ENCODE measurements at places on chromosomes 13 and 19.
A peak's percentile ranks its signal among the peaks of the same experiment; 100 is the strongest.

DNA sequence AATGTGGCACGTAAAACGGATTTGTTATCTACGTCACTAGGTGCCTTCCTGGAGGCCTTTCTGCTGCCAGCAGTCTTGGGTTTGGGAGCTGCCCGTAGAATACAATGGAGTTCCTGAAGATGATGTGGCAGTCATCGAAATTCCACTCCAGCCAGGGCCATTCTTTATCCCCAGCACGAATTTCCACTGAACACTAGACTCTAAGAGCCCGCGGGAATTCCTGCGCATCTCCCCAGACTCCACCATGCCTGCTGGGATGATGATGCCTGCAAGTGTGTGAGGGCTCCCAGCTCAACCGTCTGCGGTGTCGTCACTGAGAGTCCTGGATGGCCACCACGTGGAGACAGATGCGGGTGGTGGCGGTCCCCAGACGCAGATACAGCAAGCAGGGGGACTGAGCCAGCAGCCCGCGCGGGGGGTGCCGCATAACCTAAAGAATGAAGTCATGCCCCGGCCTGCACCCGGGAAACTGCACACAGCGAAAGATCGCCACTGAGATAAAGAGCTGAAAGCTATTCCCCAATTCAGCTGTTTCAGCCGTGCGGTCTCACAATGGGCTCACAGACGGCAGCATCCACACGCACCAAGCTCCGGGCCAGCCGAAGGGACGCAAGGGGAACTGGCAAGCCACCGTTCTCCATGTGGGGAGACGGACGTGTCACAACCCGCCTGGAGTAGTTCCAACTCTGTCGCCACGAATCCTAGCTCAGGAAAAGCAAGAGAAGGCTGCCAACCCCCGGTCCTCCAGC lies 41.1 kb downstream of the COL4A1 start:
- no peak for DNase-seq

DNA sequence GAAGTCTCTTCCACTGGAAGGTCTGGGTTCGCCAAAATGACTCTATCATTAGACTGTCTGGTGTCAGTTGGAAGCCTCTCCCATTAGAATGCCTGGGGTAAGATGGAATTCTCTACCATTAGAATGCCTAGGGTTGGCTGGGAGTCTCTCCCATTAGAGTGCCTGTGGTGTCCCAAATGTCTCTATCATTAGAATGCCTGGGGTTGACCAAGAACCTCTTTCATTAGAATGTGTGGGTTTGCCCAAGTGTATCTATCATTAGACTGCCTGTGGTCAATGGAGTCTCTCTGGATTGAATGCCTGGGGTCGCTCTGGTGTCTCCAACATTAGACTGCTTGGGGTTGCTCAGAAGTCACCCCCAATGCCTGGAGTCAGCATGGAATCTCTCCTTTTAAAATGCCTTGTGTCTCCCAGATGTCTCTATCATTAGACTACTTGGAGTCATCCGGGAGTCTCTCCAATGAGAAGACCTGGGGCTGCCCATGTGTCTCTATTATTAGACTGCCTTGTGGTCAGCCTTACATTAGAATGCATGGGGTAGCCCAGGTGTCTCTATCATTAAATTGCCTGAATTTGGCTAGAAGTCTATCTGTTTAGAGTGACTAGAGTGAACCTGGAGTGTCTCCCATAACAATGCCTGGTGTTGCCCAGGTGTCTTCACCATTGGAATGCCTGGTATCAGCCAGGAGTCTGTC lies 1518.4 kb downstream of the UQCRFS1 start:
- no peak for DNase-seq

- peak; percentile 72 for DNase-seq
Measured at GRCh38 chr19:2711172-2711874, 8.8 kb upstream of the GNG7 start.

DNA sequence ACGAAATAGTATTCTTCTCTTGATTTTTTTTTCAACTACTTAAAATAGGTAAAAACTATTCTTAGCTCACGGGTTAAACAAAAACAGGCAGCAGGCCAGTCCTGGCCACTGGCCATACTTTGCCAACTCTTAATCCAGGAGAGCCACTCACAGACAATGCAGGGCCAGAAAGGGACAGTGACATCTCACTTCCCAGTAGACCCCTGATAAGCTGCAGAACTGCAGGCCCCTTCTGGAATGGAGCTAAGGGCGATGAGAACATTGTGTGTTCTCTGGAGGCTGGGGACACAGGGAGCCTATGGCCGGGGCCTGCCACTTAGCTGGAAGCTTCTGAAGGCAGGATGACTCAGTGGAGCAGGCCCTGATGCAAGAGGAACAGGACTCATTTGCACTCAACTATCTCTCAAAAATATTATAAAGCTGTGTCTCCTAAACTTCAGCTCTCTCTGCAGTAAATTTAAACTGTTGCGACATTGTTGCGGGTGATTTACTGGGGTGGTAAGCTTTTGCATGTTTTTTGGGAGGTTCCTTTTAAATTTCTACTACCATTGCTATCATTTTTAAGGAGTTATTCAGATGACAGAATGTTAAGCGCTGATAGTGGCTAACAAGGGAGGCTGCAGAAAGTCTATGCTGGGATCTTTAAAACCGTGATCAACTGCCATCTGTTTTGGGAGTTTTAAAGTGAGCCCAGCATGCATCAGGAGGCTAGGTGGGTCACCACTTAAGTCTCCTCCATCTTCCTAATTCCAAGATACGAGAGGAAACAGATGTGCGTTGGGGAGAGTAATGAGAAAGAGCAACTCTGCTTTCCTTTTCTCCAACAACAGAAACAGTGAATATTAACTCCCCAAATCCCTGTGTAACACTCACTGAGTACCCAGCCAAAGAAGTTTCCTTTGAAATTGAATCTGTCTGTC lies 33.2 kb upstream of the KATNAL1 start:
- peak; percentile 54 for DNase-seq

GRCh38 chr19:1060689-1061088 lies 6.3 kb upstream of the ARHGAP45 start:
- no peak for DNase-seq

GRCh38 chr13:70622796-70623195 lies 514.5 kb upstream of the KLHL1 start:
- no peak for DNase-seq

GRCh38 chr13:23922005-23922932 lies 25.0 kb upstream of the C1QTNF9B start:
- DNase-seq: peak; percentile 27

DNA sequence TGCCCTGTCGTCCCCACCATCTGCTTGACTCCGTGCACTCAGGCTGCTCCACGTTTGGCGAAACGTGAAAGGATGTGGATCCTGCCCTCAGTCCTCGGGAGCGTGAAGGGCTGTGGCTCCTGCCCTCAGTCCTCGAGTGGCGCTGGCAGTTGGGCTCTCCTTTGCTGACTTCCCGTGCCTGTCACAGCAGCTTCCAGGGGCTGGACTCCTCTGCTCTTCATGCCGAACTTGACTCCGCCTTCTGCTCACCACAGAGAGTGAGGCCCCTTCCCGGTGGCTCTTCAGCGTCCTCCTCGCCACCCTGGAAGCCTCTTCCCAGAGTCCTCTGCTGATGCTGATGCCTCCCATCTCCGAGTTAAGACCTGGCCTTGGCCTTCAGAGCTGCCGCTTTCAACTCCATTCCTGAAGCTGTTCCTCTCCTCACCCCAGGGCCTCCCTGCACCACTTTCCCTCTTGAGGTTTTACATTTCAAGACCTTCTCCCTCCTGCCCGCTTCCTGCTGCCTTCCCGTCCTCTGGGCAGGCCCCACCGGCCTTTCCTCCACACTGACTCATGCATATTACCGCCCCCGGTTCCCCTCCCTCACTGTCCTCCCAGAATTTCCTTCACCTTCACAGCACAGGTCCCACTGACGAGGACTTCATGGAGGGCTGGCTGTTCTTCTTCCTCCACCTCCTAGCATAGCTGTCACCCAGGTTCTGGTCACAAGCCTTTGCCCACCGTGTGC lies 111.7 kb downstream of the SHISA2 start:
- peak; percentile 25 for DNase-seq

DNA sequence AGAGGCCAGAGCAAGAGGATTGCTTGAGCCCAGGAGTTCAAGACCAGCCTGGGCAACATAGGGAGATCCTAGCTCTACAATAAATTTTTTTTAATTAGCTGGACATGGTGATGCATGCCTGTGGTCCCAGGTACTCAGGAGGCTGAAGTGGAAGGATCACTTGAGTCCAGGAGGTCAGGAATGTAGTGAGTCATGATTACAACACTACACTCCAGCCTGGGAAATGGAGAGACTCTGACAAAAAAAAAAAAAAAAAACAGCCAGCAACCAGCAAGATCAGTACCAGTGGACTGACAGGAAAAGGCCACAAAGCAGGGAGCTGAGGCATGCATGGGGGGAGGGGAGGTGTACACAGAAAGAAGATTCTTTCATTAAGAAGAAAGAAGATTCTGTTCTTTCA lies 52.7 kb upstream of the RFXAP start:
- DNase-seq: peak; percentile 35

DNA sequence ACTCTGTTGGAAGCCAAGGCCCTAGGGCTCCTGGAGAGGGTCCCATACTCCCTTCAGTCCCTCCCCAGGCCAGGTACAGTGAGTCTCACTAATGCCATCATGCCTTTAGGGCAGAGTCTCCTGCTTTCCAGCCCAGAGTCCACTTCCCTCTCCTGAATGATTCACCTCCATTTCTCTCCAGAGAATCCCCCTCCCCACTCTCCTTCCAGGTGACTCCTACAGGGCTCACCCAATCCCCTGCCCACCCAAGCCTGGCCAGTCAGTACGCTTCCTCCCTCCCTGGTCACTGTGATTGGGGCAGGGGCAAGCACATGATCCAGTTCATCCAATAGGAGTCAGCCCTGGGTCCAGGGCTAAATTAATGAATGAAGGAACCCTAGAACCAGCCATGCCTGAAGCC lies 35.0 kb upstream of the PNMA8B start:
- DNase-seq: peak; percentile 44

- no peak for DNase-seq
Measured at GRCh38 chr13:79803989-79804388, 323.0 kb downstream of the NDFIP2 start.

- DNase-seq: peak; percentile 4
Measured at GRCh38 chr13:66665991-66666390, 564.1 kb downstream of the PCDH9 start.

DNA sequence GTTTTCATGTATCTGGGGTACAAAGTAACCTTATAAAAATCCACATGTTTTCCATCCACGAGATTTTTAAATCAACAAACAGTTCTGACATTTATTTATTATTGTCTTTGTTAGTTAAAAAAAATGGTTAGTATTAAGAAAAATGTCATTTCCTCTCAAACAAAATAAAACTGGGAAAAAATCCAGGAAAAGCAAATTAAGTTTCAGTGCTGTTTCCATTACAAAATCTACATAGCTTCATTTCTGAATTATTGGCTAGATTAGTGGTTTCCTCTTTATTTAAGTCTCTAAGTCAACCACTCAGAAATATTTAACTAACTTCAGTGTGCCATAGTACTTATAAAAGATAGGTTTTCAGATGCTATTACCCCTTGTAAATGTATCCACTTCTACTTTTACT lies 49.1 kb downstream of the MZT1 start:
- no peak for DNase-seq

- peak; percentile 88 for DNase-seq
Measured at GRCh38 chr13:23618341-23618740, 48.1 kb downstream of the TNFRSF19 start.

DNA sequence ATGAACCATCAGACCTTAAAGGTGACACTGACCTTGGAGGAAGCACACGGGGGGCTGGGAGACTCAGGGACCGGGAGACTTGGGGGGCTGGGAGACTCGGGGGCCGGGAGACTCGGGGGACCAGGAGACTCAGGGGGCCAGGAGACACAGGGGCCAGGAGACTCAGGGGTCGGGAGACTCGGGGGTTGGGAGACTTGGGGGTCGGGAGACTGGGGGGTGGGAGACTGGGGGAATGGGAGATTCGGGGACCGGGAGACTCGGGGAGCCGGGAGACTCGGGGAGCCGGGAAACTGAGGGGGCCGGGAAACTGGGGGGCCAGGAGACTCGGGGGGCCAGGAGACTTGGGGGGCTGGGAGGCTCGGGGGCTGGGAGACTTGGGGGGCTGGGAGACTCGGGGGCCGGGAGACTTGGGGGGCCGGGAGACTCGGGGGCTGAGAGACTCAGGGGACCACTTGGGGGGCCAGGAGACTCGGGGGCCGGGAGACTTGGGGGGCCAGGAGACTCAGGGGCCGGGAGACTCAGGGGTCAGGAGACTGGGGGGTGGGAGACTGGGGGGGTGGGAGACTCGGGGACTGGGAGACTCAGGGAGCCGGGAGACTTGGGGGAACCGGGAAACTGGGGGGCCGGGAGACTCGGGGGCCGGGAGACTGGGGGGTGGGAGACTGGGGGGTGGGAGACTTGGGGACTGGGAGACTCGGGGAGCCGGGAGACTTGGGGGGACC lies 62.9 kb downstream of the RASA3 start:
- no peak for DNase-seq

DNA sequence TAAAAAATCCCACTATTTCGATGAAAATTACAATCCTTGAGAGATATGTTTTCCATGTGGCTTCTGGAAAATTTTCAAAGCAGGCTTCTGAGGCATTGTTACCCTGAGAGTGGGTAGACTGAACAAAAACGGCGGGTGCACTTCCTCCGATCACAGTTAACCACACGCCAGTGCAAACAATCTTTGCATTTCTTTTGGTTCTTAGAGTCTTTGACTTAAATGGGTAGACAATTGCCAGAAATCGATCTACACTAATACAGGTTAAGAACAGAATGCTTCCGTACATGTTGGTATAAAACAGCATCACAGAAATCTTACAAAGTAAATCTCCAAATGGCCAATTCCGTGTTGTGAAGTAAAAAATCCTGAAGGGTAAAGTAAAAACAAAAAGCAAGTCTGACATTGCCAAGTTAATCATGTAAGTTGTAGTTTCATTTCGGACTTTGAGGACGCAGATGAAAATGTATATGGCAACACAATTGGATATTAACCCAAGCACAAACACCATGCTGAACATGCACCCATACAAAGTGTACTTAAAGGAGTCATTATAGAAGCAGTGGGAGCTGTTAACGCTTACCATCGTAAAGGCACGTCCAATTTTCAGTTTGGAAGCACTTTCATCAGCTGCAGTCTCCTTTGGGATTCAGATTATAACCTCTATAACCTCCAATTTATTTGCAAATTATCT lies 927 bp downstream of the LPAR6 start:
- no peak for DNase-seq

DNA sequence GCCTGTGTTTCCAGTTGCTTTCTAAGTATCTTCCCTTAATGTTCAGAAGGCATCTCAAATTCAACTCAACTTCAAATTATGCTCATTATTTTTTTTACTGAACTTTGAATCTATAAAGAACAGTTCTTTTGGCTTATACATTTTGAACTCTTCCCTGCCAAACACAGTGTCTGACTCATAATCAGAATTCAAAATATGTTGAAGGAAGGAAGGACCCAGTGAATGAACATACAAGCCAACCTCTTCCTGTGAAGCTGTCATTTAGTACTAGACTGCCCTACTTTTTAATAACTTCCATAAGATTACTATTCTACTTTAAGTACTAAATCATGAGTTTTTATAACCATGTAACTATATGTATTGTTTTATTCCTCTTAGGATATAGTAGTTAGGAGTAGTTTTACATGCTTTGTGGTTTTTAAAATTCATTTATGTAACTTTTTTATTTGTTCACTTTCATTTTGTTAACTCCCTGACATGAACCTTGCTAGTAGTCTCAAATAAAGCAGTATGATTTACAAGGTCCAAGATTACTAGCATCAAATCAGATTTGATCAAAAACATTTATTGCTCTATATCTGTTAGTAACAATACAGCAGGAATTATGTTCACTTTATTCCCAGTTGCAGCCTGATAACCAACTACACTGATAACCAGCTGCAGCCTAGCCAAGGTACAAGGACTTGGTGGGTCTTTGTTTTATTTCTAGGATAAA lies 6.4 kb downstream of the NUDT15 start:
- no peak for DNase-seq
